ENCODE measurements at places on chromosomes 3 and 15.
A peak's percentile ranks its signal among the peaks of the same experiment; 100 is the strongest.

DNA sequence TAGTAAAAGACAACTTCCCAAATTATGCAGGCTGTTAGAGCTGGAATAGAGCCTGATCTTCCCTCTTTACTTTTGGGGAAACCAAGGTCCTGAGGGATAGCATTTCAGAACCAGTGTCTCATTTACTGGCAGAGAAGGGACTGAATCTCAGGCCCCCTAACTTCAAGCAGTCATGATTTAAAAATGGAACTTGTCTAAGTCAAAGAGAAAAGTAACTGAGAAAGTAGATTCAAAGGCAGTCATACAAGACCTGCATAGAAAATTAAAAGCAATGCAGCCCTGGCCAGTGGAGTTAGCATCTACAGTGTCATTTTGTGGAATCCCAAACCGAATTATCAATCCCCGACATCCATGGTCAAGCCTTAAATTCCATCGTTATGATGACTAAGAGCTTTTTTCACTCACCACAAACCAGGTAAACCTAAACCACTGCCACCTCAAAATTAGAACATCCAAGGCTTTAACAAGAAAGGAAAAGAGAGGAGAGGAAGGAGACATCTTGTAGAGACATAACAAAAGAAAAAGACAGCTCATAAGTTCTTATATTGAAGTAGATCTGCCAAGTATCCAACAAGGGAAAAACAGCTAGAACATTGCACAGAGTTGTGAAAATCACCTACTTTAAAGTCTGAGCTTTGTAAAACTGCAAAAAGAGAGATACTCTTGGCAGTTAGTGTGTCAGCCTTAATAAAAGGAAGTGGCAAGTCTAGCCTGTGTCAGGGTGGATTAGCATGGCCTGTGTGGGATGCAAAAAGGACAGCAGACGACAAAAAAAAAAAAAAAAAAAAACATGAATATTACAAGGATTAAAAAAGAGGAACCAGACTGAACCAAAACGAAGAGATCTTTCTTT, 54.1 kb upstream of the CCR2 start:
- DNase-seq, result no peak

DNA sequence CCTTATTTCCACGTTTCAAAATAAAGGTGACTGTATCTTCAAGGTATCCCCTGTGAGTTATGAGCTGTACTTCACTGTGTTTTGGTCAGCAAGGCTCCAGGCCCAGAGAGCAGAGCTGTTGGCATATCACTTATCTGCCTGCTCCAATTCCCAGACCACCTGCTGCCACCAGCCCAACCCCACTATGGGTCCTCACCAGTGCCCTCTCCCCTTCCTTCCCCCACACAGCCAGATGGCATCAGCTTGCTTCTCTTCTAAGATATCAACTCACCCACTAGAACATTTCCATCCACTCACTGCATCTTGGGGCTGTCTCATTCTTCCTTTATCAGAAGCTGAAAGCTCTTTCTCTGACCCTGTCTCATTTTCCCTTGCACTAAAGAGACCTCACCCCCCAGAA, 136.9 kb upstream of the EIF1B start:
- DNase-seq, result no peak

DNA sequence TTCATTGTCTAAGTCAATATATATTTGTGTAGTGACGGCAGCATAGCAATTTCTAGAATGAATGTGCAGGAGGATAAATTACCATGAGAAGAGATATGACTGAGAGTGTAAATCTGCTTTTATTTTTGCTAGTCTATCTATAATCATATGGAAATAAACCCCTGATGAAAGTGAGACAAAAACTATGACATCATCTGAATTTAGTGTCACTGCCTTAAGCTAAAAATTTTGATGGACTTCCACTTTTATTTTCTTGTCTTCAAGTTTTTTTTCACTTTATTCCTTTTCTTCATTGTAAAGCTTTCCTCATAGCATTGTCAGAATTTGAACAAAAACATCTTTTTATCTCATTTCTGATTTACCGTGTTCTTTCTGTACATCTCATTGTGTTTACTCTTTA, 242.0 kb downstream of the CHST2 start:
- no peak for DNase-seq

DNA sequence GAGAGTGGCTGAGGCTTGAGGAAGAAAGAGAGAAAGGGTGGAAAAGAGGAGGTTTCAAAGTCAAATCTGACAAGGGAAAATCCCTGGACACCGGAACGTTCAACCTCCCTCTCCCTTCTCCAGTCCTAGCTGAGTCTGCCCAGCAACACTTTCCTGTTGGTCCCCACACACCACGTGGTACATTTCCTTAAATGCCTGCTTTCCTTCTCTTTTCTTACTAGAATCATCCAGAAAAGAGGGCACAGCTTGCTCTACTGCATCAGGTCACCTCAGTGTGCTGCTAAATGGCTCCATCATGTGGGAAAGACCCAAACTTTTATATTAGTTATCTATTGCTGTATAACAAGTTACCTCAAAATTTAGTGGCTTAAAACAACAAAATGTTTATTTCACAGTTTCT, 181.2 kb downstream of the NECTIN3 start:
- peak; percentile 54 for DNase-seq

DNA sequence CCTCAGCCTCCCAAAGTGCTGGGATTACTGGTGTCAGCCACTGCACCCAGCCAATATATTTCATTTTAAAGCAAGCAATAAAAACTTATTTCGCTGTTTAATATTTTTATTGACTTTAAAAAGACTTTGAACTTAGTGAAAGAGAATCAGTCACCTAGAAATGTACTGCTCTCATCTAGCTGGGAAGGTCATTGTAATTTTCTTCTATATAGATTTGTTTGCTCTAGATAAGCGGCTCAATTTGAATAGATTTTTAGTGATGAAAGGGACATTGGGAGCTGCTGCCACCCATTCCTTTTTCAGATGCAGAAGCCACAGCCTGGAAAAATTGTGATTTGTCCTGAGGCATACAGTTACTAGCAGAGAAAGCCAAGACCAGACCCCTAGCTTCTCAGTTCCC, 40.1 kb downstream of the CAPN7 start:
- DNase-seq, result no peak

GRCh38 chr15:29401644-29402043, 132.0 kb upstream of the NSMCE3 start:
- DNase-seq, result no peak

All from fibroblast of pulmonary artery (primary cell).